CD4-positive, alpha-beta T cell treated with Interleukin-15 for 1 hour (primary cell): ENCODE measurements at places on chromosomes 6 and 20.

GRCh38 chr6:68638230-68638900 is 3.3 kb downstream of the ADGRB3 start:
- DNase-seq = no peak

DNA sequence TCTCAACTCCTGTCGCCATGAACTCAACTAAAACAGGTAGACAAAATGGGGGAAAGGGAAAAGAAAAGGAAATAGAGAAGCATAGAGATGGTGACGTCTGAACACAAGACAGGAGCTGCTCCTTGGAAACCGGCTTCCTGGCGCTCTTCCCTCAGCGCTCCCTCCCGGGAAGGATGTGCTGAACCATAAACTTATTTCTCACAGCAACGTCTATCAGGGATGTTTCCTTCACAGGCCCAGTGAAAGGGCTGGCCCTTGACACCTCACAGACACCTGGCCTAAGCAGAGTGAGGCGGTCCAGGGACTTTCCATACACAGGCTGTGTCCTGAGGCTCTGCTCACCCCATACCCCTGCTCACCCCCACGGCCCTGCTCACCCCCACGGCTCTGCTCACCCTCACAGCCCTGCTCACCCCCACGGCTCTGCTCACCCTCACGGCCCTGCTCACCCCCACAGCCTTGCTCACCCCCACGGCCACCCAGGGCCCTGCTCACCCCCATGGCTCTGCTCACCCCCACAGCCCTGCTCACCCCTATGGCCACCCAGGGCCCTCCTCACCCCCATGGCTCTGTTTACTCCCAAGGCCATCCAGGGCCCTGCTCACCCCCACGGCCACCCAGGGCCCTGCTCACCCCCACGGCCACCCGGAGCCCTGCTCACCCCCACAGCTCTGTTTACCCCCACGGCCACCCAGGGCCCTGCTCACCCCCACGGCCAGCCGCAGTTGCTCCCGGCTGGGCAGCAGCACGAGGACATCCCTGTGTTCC is 653 bp downstream of the FRMD1 start:
- DNase-seq = no peak

DNA sequence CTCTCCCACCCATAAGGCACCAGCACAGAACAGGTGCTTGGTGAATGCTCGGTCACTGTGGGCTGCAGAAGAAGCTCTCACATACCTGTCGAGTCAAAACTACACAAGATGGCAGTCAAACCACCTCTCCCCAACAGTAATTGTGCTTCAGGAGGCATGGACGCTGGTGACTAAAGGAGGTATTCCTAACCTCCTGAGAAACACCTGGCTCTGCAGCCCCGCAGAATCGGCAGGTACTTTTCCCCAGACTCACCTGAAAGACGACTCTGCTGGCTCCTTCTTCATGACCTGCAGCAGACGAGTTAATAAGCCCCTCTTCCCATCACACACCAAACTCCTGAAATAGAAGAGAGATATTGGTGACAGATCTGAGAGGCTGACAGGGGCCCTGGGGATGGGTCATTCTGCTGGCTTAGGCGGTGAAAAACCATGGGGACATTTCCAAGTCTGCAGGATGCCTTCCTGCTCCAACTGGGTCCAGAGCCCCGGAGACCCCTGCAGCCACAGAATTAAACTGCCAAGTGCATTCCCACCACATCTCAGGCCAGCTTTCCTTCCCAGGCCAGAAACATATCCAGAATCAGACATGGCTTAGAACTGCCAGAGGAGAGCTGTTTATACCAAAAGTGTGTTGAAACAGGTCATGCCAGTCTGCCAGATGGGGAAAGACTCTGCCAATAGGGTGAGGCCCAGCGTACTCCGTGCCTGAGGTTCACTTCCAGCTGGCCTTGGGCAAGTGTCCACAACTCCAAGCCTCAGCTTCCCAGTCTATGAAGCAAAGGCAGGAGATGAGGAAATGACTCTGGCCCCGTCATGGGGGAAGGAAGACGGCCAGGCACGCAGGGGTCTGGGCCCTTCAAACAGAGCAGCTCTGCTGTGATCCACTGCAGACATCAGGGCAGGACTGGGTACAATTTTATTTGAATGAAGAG is 53.0 kb downstream of the MYH7B start:
- peak; percentile 10 for DNase-seq

- DNase-seq = no peak
Measured at GRCh38 chr6:125339653-125340052, 37.9 kb upstream of the HDDC2 start.

DNA sequence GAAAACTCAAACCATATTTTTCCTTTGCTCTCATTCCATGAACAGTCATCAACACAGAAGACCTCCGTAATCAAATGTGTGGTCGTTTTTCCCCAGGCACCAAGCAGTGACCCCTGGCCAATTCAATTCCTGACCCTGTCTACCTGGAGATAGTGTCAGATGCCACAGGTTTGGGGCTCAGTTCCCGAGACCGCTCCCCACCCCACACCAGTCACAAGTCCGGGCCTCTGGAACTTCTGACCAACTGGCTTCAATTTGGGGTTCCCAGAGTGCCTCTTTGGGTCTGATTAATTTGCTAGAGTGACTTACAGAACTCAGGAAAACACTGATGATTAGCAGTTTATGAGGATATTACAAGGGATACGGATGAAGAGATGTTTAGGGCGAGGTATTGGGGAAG is 6.0 kb downstream of the IGF2R start:
- DNase-seq = no peak

- peak; percentile 30 for DNase-seq
Measured at GRCh38 chr6:118787724-118788423, 106.1 kb upstream of the ASF1A start.

DNA sequence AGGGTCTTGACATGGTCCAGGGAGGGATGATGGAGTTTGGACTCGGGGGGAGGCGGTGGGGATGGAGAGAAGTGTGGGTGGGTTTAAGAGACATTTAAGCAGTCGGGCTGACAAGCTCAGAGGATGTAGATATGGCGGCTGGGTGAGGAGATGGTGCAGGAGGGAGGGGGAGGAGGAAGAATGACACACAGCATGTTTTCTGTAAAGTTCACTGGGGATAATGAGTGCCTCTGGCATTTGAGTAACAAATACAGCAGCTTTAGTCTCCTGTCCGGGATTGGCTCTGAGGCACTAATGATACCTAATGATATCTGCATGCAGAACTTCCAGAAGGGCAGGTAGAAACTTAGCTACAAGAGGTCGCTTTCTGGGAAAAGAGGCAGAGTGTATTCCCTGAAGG is 107.8 kb downstream of the DHX35 start:
- no peak for DNase-seq

DNA sequence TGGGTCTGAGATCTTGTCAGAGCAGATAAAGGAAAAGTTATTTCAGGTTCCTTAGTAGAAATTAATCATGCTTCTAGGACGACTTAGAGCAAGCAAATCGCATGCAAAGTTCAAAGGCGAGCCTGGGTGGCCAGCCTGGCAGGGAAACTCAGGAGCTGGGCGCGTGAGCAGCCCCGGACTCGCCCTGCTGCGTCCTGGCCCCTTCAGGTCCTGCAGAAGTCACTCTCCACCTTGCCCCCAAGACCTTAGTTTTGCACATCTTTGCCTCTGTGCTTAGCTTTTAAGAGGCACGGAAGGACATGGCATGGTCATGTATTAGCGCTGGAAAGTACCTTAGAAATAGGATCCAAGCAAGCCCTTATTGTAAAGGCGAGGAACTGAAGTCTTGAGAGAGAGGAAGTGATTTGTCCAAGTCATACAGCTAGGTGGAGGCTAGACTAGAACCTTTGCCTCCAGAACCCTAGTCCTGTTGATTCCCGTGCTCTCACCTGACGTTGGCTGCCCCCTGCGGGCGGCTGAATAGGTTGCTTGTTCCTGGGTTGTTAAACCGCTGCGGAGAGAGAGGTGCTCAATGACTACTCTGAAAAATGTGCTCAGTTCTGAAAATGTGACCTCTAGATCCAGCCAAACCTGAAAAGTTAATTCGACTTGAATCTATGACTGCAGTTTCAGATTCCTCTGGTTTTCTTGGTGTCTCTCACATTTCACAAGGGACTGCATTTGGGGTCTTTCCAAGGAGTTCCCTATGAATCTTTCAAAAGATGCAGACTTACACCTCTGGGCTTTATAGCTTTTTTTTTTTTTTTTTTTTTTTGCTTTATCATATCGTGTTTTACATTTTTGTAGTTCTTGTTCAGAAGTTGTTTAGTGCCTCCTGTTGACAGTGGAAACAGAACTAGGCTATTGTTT is 2.7 kb downstream of the MYB start:
- DNase-seq = peak; percentile 80

GRCh38 chr6:152575161-152575560 is 62.0 kb downstream of the SYNE1 start:
- DNase-seq = no peak
